ENCODE measurements at places on chromosomes 5 and 9.

DNA sequence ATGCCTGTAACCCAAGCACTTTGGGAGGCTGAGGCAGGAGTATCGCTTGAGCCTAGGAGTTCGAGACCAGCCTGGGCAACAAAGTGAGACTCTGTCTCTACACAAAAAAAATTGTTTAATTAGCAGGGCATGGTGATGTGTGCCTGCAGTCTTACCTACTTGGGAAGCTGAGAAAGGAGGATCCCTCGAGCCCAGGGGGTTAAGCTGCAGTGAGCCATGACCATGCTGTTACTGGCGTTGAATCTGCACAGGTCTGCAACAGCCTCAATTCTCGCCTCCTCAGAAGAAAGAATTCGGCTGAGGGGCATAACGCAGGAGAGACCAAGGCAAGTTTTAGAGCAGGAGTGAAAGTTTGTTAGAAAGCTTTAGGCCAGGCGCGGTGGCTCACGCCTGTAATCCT is 18.0 kb downstream of the CCT5 start:
- no peak for DNase-seq

DNA sequence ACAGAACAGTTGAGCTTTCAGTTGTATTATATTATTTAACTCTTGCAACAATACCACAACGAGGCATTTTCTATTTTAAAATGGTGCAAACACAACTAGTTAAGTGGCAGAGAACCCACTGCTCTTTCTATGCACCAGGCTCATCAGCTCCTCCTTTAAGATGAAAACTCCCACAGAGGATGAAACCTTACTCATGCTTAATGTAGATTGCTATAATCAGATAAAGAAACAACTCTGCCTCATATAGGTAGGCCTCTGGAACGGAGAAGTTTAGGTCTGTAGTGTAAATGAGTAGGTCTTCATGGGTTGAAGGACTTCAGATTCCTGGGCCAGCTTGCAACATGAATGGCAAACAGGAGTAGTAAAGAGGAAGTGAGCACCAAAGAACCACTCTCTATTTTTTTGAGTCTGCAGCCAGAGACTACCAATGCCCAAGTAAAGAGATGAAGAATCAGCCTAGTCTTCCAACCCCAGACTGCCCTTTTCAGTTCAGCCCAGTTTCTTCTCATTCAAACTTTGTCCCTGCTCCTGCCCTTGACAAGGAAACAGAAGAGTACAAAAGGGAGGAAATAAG is 33.9 kb downstream of the HACD4 start:
- no peak for DNase-seq

GRCh38 chr5:143023411-143024096 is 253.4 kb downstream of the ARHGAP26 start:
- no peak for DNase-seq

DNA sequence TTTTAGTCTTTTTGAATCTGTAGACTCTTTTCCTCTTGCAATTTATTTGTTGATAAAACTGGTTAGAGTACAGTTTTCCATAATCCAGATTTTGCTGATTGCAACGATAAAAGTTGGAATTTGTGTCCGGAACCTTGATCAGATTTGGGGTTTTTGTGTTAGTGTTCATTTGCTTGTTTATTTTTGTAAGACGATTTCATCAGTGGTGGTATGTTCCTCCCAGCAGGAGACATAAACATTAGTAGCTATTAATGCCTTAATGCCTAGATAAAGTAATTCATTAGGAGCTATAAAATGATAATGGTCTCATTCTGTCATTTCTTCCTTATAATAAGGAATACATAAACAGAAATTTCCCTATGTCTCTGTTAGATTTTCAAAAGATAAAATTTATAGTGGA is 21.3 kb downstream of the RPS6 start:
- no peak for DNase-seq

DNA sequence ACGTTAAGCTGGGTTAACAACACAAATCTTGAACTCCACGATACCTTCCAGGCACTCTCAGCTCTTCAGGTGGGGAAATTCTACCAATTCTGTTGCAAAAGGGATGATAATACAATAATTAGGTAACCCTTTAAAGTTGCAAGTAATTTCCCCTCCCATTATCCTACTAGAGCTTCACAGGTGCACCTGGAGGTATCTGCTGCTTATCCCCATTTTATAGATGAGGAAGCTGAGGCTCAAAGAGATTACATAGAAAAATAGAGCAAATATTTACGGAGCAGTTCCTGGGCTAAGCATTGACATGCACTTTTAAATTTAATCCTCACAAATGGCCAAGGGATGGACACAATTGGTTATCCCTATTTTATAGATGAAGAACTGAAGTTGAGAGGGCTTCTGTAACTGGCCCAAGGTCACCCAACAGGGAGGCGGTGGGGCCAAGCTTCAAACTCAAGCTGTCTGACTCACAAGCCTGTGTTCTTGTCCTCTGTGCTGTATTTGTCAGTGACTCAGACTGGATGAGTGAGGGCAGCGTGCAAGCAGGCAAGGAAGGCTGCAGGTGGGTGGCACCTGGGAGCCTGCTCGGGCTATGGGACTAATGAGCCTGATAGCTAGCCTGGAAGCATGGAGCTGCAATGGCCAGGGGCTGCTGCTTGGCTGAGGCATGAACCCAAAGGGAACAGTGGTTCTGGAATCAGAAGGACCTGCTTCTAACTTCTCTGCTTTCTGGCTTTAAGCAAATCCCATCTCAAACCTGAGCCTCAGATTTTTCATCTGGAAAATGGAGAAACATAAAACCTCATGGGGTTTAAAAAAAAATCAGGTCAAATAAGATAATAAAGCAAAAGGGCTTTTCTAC is 105.5 kb downstream of the PDE6A start:
- no peak for DNase-seq

DNA sequence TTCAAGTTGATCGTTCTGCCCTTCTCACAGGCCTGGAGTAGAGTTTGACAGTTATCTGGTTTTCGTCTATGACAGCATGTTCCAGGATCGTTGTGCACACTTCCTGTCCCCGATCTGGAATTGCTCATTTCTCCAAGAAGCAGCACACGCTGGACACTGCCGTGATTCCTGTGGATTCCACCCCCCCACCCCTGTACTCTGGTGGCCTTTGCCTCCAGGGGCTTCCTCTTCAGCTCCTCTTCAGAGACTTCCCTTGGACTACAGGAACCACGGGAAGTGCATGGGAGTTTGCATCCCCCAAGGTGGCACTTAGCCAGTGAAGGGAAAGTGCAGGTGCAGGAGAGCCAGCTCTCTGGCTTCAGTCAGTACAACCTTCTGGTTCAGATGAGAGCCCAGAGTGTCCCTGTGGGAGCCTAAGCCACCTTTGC is 160.7 kb downstream of the CACNA1B start:
- no peak for DNase-seq

DNA sequence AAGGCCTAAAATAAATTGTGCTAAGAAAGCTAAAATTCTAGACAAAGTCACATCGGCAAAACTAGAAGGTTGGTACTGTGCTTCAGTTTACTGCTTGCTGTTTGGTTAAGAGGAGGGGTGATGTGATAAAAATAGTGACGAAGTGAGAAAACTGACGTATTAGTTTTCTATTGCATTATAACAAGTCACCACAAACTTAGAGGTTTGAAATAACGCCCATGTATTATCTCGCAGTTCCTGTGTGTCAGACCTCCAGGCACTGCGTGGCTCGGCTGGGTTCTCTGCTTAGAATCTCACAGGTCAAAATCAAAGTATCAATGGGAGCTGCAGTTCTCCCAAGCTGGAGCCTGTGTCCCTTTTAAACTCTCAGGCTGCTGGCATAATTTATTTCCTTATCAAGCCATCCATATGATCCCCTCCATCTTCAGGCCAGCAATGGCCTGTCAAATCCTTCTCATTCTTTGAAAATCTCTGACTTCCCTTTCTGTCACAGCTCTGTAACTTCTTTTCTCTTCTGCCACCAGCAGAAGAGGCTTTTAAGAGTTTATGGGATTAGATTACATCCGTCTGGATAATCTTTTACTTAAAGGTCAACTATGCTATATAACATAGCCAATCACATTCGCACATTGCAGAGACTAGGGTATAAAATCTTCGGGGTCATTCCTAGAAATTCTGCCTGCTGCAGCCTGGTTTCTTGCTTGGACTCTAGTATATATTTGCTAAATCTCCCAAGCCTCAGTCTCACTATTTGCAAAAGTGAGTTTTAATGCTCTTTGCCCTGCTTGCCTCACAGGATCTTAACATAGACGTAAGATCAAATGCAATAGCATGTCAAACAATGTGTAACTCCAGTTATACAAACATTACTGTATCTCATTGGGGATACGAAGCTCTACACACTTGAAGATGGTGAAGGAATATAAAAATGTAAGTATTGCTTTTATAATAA is 104.0 kb upstream of the CDKN2B start:
- DNase-seq, result no peak

DNA sequence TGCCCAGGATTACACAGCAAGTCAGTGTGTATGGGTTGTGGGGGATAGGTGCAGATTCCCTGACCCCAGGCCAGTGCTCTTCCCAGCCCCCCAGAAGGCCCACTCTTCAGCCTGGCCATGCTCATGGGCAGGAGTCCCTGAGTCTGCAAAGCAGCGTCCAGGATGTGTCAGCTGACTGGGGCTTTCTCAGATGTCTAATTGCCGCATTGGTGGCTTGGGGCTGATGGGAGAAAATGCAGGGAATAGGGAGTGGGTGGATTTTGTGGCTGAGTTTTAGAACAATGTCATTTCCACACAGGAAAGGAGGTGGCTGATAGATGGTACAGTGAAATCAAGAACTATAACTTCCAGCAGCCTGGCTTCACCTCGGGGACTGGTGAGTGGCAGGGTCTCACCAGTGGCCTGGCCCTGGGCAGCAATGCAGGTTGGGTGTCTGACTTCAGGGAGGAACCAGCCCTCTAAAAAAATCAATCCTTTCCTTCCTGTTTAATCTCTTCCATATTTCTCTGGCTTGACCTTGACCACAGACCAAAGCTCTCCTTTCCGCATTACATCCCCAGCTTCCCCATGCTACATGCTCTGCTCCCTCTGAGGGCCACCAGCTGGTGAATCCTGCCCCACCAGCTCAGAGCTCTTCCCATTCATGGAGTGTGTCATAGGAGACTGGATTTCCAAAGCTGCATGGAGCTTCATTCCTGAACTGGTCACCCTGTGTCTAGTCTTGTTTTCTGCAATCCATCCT is 14.2 kb downstream of the GLIPR2 start:
- no peak for DNase-seq

Measured in HS-5 (cell line).